ENCODE measurements at places on chromosomes 7 and 10. TPM values are rescaled to one million over a fixed set of nuclear protein-coding genes. Genes with fewer than 3 reads are reported as not detected.
A peak's percentile ranks its signal among the peaks of the same experiment; 100 is the strongest.

DNA sequence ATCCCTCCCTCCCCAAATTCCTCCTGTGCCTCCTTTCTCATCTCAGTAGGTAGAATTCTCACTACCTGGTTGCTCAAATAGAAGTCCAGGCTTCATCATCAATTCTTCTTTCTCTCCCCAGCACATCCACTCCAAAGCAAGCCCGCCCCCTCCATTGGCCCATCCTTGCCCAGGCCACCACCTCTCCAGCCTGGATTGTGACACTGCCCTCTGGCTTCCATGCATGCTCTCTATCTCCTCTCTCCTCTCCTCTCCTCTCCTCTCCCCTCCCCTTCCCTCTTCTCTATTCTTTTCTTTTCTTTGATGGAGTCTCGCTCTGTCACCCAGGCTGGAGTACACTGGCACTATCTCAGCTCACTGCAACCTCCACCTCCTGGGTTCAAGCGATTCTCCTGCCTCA, 144.9 kb downstream of the UBE2H start:
- DNase-seq = no peak

The SFTPA2 gene
- not detected for total RNA-seq

- DNase-seq = no peak
These were observed 44.7 kb downstream of the KLF6 start for GRCh38 chr10:3740157-3740871.

DNA sequence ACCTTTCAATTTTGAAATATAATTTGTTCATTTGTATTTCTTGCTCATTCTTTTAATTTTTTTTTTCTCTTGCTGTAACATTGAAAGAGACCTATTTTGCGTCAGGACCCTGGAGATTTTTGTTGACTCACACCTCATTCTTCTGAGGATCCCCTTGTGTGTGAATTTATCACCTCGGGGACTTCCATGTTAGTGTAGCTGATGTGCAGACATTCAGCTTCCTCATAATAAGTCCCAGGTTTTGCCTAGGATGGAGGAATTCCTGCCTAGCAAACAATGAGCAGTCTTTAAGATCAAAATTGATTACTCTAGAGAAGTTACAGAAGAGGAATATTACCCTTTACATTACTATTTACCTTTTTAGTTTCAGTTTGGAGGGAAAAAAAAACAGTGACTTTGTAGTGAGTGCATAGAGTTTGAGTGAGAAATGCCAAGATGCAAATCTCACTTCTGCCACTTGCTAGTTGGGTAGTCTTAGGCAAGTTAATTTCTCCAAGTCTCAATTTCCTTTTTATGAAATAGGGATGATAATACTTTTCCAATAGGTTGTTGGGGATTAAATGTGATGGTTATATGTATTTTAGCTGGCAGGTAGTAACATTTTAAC, 14.3 kb downstream of the TES start:
- no peak for DNase-seq

GRCh38 chr10:29634105-29634504, 666 bp downstream of the SVIL start:
- no peak for DNase-seq

DNA sequence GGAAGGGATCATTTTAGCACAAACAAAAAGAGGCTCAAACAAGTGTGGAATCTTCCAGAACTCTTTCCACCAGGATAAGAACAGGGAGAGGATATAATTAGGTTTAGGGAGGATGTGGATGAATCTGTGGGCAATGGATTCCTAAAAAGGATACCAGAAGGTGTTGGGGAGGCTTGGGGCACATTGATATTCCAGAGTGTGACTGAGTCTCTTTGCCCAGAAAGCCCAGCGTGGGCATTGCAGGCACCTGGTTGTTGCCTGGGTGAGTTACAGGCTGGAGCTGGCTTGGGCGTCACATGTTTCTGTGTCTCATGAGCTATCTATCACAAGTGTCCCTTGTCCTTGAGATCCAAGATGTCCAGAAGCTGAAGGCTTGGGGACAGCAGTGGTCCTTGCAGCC, 3.3 kb downstream of the COL26A1 start:
- no peak for DNase-seq

The CYP3A4 gene
- total RNA-seq = not detected

DNA sequence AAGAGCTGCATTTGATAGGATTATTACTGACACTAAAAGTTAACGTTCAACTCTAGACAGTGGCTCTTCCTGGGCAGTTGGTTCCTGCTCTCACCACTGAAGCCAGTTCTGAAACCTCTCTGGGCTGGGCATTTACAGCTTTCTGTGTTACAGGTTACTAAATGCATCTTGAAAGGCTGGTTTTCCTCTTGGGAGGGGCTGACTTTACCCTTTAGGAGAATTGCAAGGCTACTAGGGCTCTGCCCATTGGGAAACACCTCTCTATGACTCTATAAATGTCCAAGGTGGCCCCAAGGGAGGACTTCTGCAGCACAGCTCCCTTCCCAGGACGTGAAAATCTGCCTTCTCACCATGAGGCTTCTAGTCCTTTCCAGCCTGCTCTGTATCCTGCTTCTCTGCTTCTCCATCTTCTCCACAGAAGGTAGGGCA, at the start of gene GPR15LG:
Gene GPR15LG (plus strand): TSS at position 301 of the 429 bp plus-strand sequence. CDS start 51 bp downstream, at position 352.
- peak; percentile 40 for DNase-seq

DNA sequence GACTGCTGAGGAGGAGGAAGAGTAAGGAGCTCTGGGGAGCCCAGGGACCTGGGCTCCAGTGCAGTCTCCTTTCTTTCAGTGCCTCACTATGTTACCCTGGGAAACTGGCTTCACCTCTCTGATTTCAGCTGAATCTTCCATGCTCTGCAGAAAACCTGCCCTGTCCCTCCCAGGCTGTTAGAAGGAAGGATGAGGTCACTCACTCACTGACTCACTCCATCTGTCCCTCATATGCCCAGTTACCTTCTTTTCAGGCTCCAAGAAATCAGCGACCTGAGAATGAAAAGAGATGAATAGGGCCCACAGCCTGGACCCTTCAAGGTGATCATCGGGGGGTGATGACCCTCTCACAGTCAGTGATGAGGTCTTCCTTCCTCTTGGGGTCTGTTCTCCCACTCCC, 481 bp downstream of the SFTPA2 start:
- no peak for DNase-seq

The STRIP2 gene
- 4.1 TPM for total RNA-seq

The SRRM3 gene
- 0.58 TPM for total RNA-seq

DNA sequence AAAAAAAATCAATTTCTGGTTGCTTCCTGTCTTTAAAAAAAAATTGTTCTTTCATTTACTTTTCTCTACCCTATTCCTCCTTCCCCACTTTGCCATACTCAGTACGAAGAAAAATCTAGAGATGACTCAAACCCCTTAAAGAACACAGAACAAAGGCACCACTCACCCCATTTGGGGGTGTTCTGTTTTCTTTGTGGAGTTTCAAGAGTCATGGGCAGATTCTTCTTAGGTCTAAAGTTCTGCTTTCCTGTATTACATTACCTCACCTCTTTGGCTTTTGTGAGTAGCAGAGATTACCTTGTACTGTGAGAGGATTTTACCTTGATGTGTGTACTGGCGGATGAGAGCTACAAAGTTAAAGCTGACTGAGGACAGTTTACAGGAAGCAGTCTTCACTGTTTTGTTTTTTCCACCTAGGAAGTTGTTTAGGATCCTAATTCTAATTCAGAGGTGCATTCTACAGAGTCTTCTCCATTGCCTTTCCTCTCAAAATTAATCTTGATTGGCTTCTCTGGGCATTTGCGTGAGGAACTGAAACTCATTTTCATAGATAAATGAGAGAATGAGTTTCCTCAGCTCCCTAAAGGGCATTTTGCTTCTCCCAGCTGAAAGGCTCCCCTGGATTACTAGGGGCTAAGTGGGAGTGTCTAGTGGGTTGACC, 20.7 kb downstream of the AVL9 start:
- no peak for DNase-seq

DNA sequence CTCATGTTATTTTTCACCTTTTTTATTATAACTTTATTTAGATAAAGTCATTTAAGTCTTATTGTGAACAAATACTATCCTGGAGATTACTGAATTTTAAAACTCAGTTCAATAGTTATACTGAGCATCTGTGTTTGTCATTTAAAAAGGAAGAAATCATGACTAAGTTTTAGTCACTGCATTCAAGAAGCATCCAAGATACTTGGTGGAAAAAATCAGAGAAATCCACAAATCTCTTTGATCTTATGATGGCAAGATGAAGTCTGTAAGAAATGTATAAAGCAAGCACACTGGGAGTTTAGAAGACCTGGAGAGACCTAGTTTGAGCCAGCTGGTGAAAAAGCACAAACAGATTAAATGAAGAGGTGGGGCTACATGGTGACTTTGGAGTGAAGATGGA, 529.8 kb upstream of the IGFBP3 start:
- no peak for DNase-seq

The EPHA1 gene
- total RNA-seq = 3.2 TPM

GRCh38 chr7:32470871-32471270, 19.3 kb downstream of the LSM5 start:
- DNase-seq = no peak

GRCh38 chr10:10824591-10825148, 193.0 kb upstream of the CELF2 start:
- no peak for DNase-seq

GRCh38 chr7:30249986-30250774, 34.2 kb upstream of the ZNRF2 start:
- DNase-seq = no peak

The ARHGAP22 gene
- 6.0 TPM for total RNA-seq

The ATG9B gene
- not detected for total RNA-seq

- no peak for DNase-seq
These were observed 127.5 kb downstream of the SNX10 start for GRCh38 chr7:26419198-26419597.

Data from urinary bladder (tissue), 4 donors.